Cerebellar cortex (tissue), 1 donor: ENCODE measurements at places on chromosomes 5 and 9.

DNA sequence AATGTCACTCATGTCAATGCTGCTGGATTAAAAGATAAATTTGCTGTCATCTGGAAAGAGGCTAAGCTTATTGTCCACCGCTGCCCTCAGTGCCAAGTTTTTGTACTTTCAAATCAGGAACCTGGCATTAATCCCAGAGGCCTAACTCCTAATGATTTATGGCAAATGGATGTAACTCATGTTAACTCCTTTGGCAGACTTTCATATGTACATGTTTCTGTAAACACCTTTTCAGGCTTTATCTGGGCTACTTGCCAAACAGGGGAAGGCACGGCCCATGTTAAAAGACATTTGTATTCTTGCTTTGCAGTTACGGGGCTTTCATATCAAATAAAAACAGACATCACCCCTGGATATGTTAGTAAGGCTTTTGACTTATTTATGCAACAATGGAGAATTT lies 608.0 kb upstream of the ACO1 start:
- DNase-seq: no peak

- no peak for DNase-seq
Measured at GRCh38 chr5:55570026-55570425, 35.3 kb upstream of the PLPP1 start.

- DNase-seq: peak; percentile 81
Measured at GRCh38 chr9:6938447-6938846, 180.7 kb downstream of the KDM4C start.

- DNase-seq: no peak
Measured at GRCh38 chr5:50667023-50667652, 701 bp downstream of the PARP8 start.

- DNase-seq: no peak
Measured at GRCh38 chr9:28976684-28977083, 1403.4 kb upstream of the C9orf72 start.
